Pulmonary artery endothelial cell (primary cell): ENCODE measurements at places on chromosomes 7 and 10. TPM values are rescaled to one million over a fixed set of nuclear protein-coding genes. Genes with fewer than 3 reads are reported as not detected.

The AKAP9 gene
- 26.8 and 37.3 TPM in 2 replicates for total RNA-seq

The CDC14C gene
- total RNA-seq, result not detected in 2 replicates

The MYPN gene
- under 0.01 and 0.14 TPM in 2 replicates for total RNA-seq

The COBL gene
- total RNA-seq, result not detected in 2 replicates

The RGS10 gene
- total RNA-seq, result 23.3 and 29.6 TPM in 2 replicates

The STAG3 gene
- total RNA-seq, result 0.13 and 0.42 TPM in 2 replicates

The HOXA5 gene
- 5.9 and 13.1 TPM in 2 replicates for total RNA-seq

The GJD4 gene
- not detected in 2 replicates for total RNA-seq

The ACSL5 gene
- 11.9 and 22.7 TPM in 2 replicates for total RNA-seq

The NEUROG3 gene
- not detected in 2 replicates for total RNA-seq

The GPR37 gene
- total RNA-seq, result 1.7 and 8.1 TPM in 2 replicates

The PLEKHS1 gene
- not detected in 2 replicates for total RNA-seq

The PRKG1 gene
- total RNA-seq, result 1.3 TPM in 2 replicates

The CRPPA gene
- 0.86 and 1.2 TPM in 2 replicates for total RNA-seq

The SLC29A4 gene
- 1.7 and 2.7 TPM in 2 replicates for total RNA-seq

The SH2D4B gene
- under 0.01 TPM in 1 of 2 replicates, not detected in the other for total RNA-seq

The NRF1 gene
- total RNA-seq, result 14.2 and 16.3 TPM in 2 replicates

The CPA4 gene
- total RNA-seq, result 0.39 and 0.59 TPM in 2 replicates

The PPP1R17 gene
- not detected in 2 replicates for total RNA-seq

The EIF5AL1 gene
- 0.40 and 0.67 TPM in 2 replicates for total RNA-seq

The NDUFA5 gene
- total RNA-seq, result 30.1 and 38.8 TPM in 2 replicates

The UCMA gene
- not detected in 2 replicates for total RNA-seq

The HOXA13 gene
- total RNA-seq, result not detected in 2 replicates

The STMP1 gene
- total RNA-seq, result 6.6 and 8.0 TPM in 2 replicates

The SPDYE11 gene
- total RNA-seq, result not detected in 2 replicates

The OR2A12 gene
- total RNA-seq, result not detected in 2 replicates

The NEURL1 gene
- 0.11 and 0.20 TPM in 2 replicates for total RNA-seq

The SYT15B gene
- not detected in 2 replicates for total RNA-seq

The CREM gene
- 43.8 and 56.1 TPM in 2 replicates for total RNA-seq

The CPN1 gene
- total RNA-seq, result not detected in 2 replicates

The ZNF853 gene
- total RNA-seq, result 0.39 and 0.79 TPM in 2 replicates

The AKR1C2 gene
- total RNA-seq, result 2.5 and 4.0 TPM in 2 replicates

The TLX1 gene
- 0.60 and 1.8 TPM in 2 replicates for total RNA-seq

The ADCY1 gene
- 0.26 and 0.32 TPM in 2 replicates for total RNA-seq

The AKR1E2 gene
- total RNA-seq, result 3.4 and 21.5 TPM in 2 replicates

The APBB1IP gene
- total RNA-seq, result not detected in 2 replicates

The ADCYAP1R1 gene
- total RNA-seq, result 0.07 and 0.46 TPM in 2 replicates

The ARL4A gene
- total RNA-seq, result 44.0 and 44.6 TPM in 2 replicates

The ERV3-1 gene
- total RNA-seq, result 6.9 and 11.3 TPM in 2 replicates

The TPST1 gene
- total RNA-seq, result 31.7 and 56.7 TPM in 2 replicates

The ZNF487 gene
- total RNA-seq, result 3.1 and 3.3 TPM in 2 replicates

The TDRD1 gene
- not detected in 2 replicates for total RNA-seq

The CSTF2T gene
- total RNA-seq, result 25.6 and 30.2 TPM in 2 replicates

The MBL2 gene
- not detected in 2 replicates for total RNA-seq

The ZNF37A gene
- total RNA-seq, result 7.5 and 12.9 TPM in 2 replicates

The CALML5 gene
- total RNA-seq, result not detected in 2 replicates
